ENCODE measurements at places on chromosomes 11 and 22.

- DNase-seq = no peak
Measured at GRCh38 chr11:14538271-14538925, 18.2 kb upstream of the PSMA1 start.

DNA sequence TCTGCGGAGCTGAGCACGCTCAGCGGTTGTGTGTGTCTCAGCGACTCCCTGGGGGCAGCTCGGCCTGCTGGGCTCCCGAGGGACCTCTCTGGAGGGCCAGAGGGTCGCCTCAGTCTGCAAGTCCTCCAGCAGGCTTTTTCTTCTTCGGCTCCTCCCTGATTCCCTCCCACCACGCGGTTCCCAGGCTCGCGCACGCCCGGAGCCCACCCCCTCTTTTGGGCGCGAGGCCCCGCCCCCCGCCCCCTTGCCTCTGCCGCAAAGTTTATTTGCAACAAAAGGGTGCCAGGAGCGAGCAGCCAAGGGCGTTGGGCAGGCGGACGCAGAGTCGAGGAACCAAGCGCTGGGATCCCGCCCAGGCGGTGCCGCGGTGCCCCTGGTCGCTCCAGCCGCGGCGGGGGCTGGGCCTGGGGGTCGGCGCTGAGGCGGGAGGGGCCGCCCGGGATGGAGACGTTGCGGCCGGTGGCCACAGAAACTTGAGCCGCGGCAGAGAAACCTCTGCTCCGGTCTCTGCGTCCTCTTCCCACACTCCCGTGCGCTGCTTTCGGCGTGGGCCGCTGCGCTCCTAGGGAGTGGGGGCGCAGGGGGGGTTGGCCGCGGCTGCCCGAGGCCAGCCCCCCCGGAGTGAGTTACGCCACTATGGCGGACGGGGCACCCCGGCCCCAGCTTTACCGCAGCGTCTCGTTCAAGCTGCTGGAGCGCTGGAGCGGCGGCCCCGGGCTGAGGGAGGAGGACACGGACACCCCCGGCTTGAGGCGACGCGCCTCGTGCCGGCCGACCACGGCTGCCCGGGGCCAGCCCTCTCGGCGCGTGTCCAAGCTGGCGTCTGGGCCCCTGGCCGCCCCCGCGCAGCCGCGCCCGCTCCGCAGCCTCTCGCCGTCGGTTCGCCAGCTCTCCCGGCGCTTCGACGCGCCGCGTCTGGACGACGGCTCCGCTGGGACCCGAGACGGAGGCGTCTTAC, at the start of gene ARHGEF17:
ARHGEF17 (plus strand) TSS at position 274 of the 958 bp plus-strand sequence; CDS start at position 637, 363 bp downstream.
- peak; percentile 17 for DNase-seq

GRCh38 chr11:1303126-1303821, 6.2 kb downstream of the TOLLIP start:
- no peak for DNase-seq

GRCh38 chr11:17697175-17697949, 22.0 kb upstream of the MYOD1 start:
- no peak for DNase-seq

DNA sequence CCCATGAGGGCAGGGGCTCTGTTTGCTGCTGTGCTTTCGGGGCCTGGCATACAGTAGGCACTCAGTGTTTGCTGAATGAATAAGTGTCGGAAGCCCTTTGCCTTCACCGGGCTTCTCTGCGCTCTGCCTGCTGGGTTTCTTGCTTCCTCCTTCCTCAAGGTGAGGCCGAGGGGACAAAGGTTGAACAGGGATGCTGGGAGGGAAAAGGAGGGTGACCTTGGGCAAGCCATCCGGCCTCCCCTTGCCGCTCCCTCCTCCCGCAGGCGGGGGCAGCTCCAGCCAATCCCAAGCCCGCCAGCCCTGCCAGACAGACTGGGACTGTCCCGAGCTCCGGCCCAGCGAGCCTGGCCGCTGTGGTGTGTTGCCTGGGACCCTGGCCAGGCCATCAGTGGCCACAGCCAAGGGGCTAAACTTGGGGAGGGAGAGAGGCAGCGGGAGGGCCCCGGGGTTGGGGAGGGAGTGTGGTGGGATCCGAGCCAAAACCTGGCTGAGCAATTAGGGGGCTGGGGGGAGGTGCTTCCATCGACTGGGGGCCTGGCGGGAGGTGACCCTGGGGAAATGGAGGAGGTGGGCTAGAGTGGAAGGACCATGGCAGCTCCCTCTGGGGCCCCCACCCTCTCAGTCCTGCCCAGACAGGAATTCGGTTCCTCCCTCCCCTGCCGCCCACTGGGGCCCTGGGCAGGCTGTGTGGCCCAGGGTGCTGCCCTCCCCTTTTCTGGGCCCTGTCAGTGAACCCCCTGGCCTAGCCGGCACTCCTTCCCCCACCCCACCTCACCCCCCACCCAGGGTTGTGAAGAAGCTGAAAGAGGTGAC, 3.4 kb upstream of the RCOR2 start:
- no peak for DNase-seq

GRCh38 chr11:111660822-111661221, 58.6 kb downstream of the SIK2 start:
- DNase-seq = no peak

GRCh38 chr22:28043266-28043665, 124.2 kb upstream of the PITPNB start:
- DNase-seq = no peak

- no peak for DNase-seq
Measured at GRCh38 chr11:118746988-118747585, 43.9 kb downstream of the DDX6 start.

- DNase-seq = peak; percentile 45
Measured at GRCh38 chr22:37492428-37493344, 6.5 kb upstream of the MFNG start.

- DNase-seq = no peak
Measured at GRCh38 chr22:29457730-29458129, 19.3 kb downstream of the RFPL1 start.

DNA sequence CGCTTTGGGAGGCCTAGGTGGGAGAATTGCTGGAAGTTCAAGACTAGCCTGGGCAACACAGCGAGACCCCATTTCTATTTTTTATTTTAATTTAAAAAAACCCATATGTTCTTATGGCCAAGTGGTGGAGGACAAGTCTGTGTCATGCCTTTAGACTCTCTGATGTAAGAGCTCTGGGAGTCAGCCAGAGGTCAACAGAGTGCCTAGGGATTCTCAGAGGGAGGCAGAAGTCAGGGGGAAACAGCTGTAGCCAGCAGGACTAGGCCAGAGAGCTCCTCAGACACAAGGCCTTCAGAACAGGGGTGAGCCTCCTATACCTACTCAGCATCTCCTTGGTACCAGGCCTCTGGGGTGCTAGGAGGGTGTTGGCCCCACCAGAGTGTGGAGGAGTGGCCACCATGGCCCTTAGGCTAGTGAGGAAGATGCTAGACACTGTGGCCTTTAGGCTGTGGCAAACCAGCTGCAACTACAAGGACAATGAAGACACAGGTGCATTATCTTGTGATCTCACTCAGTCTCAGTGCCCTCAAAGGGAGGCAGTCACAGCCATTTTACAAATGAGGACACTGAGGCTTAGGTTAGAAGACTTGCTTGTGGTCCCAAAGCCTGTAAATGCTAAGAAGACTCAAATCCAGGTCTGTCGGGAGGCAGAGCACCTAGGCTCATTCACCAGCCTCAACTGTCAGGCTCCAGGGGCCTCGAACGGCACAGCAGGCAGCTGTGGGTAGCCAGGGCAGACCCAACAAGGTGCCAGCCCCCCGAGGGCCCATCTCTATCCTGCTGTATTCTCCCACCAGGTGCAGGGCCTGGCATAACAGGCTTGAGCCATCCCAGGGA, 5.0 kb downstream of the ZP1 start:
- DNase-seq = no peak

DNA sequence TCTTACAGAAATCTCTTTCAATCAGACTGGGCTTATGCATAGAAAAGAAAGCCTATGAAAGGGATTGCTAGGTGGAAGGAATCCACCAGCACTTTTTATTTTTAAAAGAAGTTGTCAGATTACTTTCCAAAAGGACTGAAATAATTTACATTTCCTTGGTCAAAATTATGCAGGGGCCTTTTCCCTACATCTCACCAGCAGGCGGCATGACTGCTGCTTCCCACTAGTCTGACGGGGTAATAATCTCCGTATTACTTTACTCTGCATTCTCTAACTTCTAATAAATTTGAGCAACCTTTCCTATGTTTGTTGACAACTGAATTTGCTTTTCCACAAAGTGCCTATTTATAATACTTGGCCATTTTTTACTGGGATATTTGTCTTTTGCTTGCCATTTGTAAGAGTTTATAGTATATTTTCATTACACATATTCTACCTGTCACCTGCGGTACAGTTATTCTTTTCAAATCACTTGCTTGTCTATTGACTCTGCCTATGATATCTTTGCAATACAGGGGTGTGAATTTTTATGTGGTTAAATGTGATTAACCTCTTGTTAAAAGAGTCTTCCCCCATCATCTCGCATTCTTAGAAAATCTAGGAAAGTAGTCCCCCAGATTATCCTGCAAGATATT, 51.9 kb upstream of the USP47 start:
- DNase-seq = no peak

- DNase-seq = no peak
Measured at GRCh38 chr11:36070213-36070953, 126.5 kb downstream of the LDLRAD3 start.

DNA sequence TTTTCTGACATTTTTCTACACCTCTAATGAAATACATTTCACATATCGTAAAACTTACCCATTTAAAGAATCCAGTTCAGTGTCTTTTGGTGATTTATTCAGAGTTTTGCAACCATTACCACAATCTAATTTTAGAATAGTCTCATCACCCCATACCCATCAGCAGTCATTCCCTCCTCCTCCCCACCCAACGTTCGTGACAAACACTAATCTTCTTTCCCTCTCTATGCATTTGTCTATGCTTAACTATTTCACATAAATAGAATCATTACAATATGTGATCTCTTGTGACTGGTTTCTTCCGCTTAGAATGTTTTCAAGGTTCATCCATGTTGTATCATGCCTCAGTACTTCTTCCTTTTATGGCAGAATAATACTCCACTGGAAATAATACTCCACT, 9.5 kb downstream of the TTC28 start:
- DNase-seq = no peak

GRCh38 chr22:25077964-25078363, 121.7 kb upstream of the CRYBB3 start:
- DNase-seq = no peak

- DNase-seq = peak; percentile 6
Measured at GRCh38 chr22:45179276-45180049, 15.7 kb downstream of the NUP50 start.

DNA sequence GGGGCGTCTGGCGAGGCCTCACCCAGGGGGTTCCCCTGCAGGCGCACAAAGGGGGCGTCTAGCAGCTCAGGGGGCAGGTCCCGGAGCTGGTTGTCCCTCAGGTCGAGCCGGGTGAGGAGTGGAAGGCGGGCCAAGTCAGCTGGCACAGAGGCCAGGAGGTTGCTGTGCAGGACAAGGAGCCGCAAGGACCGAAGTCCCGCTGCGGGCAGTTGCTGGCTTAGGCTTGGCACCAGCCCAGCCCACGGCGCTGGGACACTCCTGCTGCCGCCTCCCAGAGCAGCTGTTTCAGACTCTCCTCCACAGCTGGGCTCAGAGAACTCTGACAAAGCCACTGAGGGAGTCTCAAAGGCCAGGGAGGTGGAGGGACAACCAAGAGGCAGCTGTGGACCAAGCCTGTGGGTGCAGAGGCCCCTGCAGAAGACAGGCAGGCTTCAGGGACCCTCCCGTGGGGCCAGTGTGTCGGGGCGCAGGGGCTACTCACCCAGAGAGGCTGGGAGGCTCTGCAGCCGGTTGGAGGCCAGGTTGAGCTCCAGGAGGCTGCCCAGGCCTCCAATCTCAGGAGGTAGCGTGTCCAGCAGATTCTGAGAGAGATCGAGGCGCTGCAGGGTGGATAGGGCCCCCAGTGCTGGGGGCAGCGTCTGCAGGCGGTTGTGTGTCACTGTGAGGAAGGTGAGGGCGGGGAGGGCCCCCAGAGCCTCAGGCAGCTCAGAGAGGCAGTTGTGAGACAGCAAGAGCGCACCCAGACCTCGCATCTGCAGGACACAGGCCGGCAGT, 2.2 kb downstream of the PIDD1 start:
- no peak for DNase-seq

GRCh38 chr11:121257976-121258375, 34.6 kb upstream of the SC5D start:
- no peak for DNase-seq

DNA sequence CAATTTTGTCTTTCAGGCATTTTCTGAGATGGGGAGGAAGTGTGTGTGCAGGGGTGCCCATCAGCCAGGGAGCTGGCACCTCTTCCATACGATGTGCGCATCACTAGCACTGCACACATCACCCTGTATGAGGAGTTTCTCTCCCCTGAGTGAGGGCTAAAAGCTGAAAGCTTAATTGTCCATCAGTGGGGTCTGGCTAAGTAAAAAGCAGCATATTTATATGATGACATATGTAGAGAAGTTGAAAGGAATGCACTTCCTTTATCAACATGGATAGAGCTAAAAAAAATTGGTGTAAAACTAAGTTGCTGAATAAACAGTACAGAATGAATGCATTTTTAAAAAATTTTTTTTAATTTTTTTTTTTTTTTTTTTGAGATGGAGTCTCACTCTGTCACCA, 4.0 kb downstream of the VSTM5 start:
- no peak for DNase-seq

DNA sequence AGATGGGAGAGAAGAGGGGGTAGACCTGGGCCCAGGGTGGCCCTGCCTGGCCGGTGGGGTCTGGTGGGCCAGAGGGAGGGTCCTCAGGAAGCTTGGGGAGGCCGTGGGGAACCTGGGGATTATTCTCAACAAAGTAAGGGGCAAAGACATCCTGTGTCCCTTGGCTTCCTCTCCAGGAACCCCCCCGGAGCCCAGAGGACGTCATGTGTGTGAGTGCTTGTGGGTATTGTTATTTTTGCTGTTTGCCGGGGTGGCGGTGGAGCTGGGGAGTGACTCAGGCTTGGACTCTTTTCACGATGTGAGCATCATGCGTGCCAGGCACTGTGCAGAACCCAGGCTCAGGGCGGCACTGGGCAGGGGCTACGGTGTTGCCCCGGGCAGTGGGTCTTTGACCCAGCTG, 982 bp upstream of the SHANK3 start:
- DNase-seq = no peak

- DNase-seq = no peak
Measured at GRCh38 chr22:31160328-31160978, 471 bp downstream of the RNF185 start.

DNA sequence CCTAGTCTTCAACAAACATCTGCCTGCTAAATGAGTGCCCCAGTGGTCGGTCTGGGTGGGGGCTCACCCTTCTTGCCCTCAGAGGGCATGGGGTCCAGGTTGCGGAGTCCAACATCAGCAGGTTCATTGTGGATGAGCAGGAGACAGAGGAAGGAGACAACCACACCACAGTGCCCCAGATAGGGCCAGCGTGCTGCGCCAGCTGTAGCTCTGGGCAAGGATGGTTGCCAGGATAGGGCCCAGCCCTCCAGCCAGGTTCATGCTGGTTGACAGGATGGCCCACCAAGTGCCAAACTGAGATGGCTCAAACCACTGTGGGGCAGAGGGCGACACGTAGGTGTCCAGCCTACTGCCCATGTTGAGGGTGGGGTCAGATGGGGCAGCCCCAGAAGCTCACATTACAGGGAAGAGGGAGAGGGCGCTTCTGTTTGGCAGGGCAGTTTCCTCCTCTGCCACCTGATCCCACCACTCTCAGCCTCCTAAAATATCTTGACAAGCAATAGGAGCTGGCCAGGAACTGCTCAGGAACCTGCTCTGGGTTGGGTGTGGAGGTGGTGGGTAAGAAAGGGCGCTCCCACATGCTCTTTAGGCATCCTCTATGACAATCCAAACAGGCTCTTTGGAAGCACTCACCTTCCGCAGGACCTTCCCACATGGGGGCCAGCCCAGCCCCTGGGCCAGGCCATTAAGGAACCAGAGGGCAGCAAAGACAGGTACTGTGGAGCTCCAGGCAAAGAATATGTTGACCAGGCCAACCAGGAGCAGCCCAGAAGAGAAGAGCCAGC, 2.9 kb downstream of the SLC37A4 start:
- DNase-seq = no peak

GRCh38 chr22:38828191-38828590, 15.6 kb downstream of the NPTXR start:
- no peak for DNase-seq

Data from activated T-cell treated with anti-CD3 and anti-CD28 coated beads for 1 hour (primary cell).